Activated CD4-positive, alpha-beta memory T cell treated with anti-CD3 and anti-CD28 coated beads for 36 hours (primary cell): ENCODE measurements at places on chromosomes 6 and 20.

DNA sequence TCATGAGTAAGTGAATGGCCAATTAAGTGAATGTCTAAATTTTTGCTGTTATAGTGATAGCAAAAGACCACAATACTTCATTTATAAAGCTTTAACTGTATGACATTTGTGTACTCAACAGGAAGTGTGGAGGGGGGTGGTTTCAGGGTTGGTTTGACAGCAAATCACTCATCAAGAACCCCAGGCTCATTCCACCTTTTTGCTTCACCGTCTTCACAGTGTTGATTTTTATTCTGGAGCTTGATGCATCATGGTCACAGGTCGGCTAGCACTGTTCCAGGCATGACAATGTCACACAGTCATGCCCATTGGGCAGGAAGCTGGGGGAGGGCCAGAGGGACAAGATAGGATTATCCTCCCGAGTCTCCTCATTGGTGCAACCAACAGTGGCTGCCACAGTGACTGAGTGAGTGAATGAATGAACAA lies 75.0 kb downstream of the MDGA1 start:
- peak; percentile 72 for DNase-seq

- DNase-seq = no peak
Observed at GRCh38 chr20:23180451-23180921, 94.4 kb upstream of the CD93 start.

DNA sequence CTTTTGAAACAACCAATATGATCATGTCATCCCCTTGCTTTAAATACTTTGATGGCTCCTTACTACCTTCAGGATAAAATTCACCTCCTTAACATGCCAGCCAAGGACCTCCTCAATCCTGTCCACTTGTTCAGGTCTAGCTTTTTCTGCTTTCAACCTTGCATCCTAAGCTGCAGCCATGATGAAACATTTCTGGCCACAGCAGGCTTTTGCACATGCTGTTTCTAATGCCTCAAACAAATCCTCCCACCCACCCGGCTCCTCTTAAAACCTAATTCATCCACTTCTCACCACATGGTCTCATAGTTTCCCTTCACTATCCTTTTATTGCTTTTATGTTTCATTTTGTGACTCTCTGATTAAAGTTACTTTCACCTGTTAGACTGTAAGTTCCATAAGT lies 124.6 kb downstream of the MYB start:
- DNase-seq = no peak

GRCh38 chr6:37862430-37862829 lies 42.9 kb downstream of the ZFAND3 start:
- DNase-seq = no peak

- DNase-seq = no peak
Observed at GRCh38 chr20:25418776-25419175, 11.3 kb downstream of the GINS1 start.

GRCh38 chr20:34110745-34111641 lies 1.1 kb downstream of the EIF2S2 start:
- peak; percentile 25 for DNase-seq

- no peak for DNase-seq
Observed at GRCh38 chr20:20658871-20659431, 53.5 kb downstream of the RALGAPA2 start.
